ENCODE measurements at places on chromosomes 5 and 9.

- no peak for DNase-seq
Observed at GRCh38 chr5:174852143-174852542, 127.8 kb downstream of the MSX2 start.

DNA sequence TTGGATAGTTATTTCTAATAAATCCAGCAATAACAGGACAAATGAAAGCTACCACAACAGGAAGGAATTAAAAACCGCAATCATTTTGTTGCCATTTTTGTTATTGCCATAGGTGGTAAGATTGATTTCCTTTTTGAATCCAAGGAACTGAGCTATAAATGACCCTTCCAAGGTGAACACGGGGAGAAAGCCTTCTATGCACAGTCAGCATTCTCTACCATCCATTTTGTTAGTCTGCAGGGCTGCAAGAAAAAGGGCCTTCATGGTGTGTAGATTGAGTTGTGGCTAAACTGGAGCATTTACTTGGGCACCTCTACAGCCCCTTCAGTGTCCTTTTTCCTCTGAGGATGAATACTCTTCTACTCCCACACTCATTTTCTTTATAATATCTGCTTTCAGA, 18.6 kb upstream of the REEP5 start:
- DNase-seq = no peak

DNA sequence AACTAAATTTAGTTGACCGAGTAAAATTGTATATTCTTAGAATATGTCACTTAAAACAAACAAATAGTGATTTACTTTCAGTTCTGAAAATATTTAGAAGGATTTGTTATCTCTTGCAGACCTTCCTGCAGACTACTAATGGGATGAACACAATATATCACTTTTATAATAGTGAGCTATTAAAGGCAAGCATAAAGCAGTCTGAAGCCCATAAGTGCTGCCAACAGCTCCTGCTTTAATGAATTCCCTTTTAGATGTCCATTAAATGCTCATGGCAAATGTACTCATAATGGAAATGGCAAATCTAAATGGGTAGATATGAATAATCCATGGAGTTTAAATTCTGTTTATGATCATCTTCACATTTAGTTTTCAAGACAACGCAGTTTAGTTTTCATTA, 170.2 kb downstream of the RANBP17 start:
- DNase-seq = no peak

GRCh38 chr5:137831526-137831925, 36.1 kb upstream of the MYOT start:
- no peak for DNase-seq

DNA sequence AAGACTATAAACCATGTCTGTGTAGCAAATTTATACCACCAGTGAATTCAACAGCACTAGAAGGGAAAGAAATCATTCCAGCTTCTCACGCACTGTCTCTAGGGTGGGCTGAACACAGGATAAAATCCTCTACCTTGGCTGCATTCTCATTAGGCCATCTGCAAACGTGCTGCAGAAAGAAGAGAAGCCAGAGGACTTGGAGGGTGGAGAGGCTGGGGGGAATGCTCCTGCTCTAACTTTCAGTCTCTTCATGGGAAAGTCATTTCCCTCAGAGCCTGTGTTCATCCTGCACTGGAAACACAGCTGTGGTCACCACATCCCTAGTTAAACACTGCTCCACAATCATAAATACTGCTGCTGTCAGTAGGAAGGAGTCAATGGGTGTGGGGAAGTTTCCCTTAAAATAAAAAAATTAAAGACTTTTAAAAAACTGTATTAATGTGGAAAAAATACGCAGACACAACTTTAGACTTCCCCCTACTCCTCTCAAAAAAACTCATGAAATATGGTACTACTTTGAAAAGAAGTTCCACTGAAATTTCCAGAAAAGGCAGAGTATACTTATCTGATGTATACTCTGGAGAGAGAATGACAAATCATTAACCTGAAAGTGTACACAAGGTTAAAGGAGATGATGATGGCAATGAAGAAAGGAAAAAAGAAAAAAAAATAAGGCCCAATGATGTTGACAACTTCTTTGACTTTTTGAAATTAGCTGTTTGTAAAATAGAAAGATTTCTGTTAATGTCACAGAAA, 46.8 kb downstream of the LHFPL2 start:
- no peak for DNase-seq

- no peak for DNase-seq
Observed at GRCh38 chr9:16060436-16061129, 507.7 kb downstream of the CCDC171 start.
